ENCODE measurements at places on chromosomes 5 and 9. TPM values are rescaled to one million over a fixed set of nuclear protein-coding genes. Genes with fewer than 3 reads are reported as not detected.

DNA sequence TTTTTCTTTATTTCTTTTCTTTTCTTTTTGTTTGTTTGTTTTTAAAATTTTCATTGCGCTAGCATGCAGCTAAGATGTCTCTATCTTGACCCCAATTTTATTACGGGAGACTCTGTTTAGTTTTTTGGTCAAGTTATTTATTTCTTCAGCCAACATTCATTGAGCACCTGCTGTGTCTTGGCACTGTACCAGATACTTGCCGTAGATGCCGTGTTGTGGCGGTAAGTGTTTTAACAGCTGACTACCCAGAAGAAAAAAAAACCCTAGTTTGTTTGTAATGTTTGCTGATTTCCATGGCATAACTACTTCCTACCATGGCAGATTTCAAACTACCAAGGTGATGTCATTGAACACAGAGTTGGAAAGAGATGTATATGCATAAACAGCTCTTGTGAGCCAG, 65.0 kb downstream of the UGCG start:
- peak; percentile 61 for DNase-seq

DNA sequence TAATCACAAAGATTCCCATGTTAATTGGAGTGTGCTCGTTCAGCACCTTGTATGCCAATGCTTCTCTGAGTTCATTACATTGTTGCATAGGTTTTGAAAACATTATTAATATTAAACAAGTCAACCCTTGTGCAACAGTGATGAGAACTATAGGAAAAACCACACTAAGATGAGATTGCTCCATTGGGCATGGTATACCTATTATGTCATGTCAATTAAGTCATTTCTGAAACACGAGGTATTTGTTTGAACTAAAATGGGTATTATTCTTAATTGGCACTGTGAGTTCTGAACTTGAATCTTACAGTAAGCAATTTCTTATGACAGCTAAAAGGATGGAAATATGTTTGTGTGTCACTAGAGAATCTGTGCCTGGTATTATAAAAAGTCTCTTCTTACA, 447.7 kb downstream of the EFNA5 start:
- no peak for DNase-seq

Gene REEP2
- 16.3 TPM for total RNA-seq

Gene LHX2
- not detected for total RNA-seq

Gene SLC36A2
- not detected for total RNA-seq

Gene PRLR
- total RNA-seq, result 47.1 TPM

Data from mucosa of descending colon (tissue), 3 donors.